ENCODE measurements at places on chromosomes 4 and X.

DNA sequence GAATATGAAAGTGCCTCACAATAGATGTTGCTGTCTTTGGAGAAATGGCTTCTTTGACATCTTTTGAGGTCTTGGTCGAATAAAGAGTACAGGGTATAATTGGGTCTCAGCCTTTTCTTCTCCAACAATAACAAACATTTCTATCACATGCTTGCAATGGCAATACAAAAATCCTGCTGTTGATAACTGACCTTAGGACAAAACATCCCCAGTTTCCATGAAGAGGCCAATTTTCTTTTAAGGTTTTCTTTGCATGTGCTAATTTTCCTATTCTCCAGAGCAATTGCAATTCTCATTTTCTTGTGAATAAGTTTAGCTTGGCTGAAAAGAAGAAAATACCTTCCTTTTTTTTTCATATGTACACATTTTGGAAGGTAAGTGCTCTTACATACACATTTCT lies 130.7 kb upstream of the RPS6KA6 start:
- DNase-seq, result no peak

DNA sequence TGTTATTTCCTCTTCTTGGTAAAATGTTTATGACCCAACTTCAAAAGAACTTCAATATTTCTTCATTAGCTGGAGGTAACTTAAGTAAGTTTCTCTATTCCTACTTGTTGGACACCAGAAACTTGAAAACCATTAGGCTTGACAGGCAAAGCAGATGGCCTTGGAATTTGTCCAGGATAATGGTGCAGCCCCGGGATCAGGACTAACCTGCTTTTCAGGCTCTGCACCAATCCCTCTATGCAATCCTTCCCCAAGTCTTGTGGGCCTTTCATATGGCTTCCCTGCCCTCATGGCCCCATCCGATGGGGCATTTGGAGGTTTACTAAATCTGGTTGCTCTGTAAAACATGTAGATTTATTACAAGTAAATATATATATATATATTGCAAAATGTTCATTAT lies 68.5 kb downstream of the SPINK2 start:
- no peak for DNase-seq

- no peak for DNase-seq
Measured at GRCh38 chr4:69120870-69121269, 24.6 kb downstream of the UGT2B7 start.

GRCh38 chr4:3666263-3666662 lies 99.9 kb upstream of the ADRA2C start:
- DNase-seq, result no peak

GRCh38 chr4:8353912-8354453 lies 84.4 kb downstream of the HTRA3 start:
- no peak for DNase-seq

DNA sequence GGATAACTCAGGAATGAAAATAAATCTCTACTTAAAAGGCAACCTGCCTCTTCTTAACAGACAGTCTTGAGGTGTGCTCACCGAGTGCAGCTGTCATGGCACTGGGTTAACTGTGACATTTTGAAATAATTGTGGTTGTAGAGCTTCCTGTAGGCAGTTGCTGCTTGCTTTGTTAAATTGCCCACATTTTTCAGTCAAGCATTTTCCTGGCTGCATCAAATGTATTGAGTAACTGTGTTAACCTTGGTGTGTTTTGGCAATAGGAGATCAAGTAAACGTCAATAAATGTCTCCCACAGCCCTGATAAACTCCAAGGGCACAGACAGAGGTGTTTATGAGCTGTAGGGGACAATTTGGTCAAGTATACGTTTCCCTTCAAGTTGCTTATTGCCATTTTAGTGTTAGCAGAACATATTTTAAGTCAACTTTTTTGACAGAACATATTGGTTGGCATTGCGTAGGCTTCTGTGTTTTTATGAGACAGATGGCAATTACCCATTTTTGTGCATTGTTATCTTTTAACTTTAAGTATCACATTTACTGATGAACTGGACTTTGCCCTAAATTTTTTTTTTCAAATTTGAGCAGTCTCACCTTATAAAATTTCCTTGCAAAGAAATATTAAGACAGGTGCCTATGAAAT lies 527.4 kb downstream of the C4orf33 start:
- DNase-seq, result no peak

DNA sequence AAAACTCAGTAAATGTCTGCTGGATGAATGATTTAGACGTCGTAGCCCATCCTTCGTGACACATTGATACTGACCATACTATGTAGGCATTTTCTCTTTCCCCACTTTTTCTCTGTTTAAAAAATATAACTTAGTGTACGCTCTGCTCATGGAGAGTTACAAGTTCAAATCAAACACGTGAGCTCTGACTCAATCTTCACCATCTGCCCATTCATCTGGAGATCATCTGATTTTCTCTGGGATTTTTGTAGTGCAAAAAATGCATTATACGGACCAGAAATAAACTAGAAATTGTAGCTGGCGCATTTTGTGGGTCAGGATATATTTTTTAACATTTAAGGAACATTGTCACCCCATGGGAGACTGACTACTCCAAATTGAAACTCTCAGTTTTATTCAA lies 124.7 kb upstream of the FAM9B start:
- no peak for DNase-seq

- DNase-seq, result no peak
Measured at GRCh38 chr4:60757986-60758680, 442.0 kb upstream of the ADGRL3 start.

GRCh38 chr4:53205970-53206369 lies 159.9 kb downstream of the SCFD2 start:
- DNase-seq, result no peak

GRCh38 chr4:89894649-89895550 lies at the start of gene MMRN1:
TSS of gene MMRN1 (plus strand) at chr4:89894854. CDS start at chr4:89894972, 118 bp downstream.
- DNase-seq, result peak; percentile 78

- no peak for DNase-seq
Measured at GRCh38 chr4:98663226-98664006, 5.0 kb upstream of the TSPAN5 start.

DNA sequence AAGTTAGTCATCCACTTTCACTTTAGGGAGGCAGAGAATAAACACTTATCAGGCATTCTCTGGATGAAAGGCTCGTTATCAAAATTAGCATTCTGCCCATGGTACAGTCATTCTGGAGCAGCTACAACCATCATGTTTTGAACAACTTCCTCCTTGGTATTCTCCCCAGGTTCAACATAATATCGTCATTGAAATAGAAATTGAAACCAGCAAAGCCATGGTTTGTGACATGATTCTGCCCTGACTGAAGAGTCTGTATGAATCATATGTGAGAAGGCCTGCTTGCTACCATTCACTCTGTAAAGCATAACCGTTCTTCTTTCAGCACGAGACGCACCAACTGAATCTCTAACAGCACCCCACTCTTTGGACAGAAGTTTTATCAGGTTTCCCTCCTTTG lies 127.5 kb upstream of the RADX start:
- DNase-seq, result no peak

- no peak for DNase-seq
Measured at GRCh38 chr4:167581449-167581965, 347.2 kb upstream of the SPOCK3 start.

DNA sequence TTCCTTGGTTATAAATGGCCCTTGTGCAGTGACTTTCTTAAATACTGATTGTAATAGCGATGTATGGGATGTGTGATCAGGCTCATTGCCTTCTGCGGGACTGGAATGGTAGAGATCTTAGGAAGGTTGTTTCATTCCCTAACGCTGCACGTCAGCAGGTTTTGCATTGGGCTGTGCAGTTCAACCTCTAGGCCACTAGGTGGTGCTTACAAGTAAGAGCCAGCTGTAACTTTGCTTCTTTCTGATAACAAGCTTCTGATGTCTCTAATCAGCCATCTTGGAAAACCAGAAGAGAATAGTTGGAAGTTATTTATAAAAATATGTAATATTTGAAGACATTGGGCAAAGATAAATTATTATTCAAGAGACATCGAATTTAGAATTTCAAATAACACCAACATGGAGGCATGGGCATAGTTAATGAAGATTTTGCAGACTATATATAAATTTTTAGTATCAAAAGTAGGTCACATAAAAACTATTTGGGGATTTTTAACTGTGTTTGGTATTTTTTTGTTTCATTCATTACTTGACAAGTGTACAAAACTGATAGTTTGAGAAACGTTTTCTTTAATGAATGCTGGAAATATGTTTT lies 339.7 kb upstream of the PCDH7 start:
- peak; percentile 17 for DNase-seq

GRCh38 chrX:1323315-1323714 lies 13.3 kb upstream of the IL3RA start:
- no peak for DNase-seq

DNA sequence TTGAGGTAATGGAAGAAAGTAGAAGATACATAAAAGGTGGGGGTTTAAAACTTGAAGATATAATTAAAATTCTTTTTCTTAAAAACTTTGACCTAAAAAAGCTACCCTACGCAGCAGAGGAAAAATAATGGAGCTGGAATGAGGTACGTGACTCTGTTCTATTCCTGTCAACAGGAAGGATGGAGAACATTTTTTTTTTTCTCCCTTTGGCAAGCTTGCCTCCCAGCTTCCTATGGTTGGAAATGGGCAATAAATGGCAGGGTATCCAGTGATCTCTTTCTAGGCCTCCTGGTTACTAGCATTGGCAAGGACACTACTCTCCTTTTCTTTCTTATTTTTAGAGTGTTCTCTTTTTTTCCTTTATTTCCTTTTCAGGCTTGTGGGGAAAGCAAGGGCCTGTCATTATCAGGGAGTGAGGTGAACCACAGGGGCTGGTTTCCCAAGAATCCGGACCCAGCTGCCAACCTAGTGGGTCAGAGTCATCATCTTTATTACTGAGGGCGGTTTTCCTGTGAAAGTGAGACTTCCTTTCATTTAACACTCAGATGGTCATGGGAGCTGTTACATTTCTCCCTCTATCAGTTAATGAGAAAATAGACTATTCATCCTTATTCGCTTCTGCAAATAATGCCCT lies 224.6 kb downstream of the SPRY1 start:
- DNase-seq, result peak; percentile 54

GRCh38 chr4:89263265-89263664 lies 44.3 kb downstream of the GPRIN3 start:
- no peak for DNase-seq

GRCh38 chr4:88616275-88617150 lies 24.2 kb downstream of the HERC3 start:
- no peak for DNase-seq

- no peak for DNase-seq
Measured at GRCh38 chr4:140156529-140157171, 2.7 kb upstream of the MAML3 start.

- no peak for DNase-seq
Measured at GRCh38 chr4:32789026-32789608, 2068.9 kb downstream of the PCDH7 start.

DNA sequence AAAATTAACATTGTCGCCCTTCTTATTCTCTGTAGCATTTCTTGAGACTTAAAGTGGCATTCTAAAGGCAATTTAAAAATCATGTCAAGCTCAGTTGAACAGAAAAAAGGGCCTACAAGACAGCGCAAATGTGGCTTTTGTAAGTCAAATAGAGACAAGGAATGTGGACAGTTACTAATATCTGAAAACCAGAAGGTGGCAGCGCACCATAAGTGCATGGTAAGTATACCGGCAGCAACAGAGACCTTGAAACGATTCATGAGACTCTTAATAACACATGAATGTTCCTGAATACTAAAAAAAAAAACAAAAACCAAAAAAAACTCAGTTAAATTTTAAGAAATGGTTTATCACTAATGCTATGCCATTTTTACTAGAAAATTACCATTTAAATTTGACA lies 82.4 kb upstream of the HPRT1 start:
- peak; percentile 8 for DNase-seq

DNA sequence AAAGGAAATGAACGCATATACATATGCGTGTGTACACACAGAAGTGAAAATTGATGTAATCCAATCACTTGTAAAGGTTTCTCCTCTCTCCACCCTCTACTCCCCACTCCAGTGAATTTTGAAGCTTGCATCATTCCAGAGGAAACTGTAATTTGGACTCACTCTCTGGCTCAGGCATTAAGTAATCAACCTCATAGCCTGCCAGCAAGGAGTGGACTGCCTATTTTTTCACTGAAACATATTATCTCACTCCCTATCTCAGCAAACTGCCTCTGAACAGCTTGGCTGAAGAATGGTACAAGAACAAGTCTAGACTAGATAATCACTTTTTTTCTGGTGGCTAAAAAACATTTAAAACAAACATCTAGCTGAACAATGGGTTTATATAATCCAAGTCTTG lies 124.2 kb downstream of the C4orf51 start:
- peak; percentile 33 for DNase-seq

GRCh38 chrX:46447384-46447783 lies 97.8 kb downstream of the ZNF674 start:
- no peak for DNase-seq

- DNase-seq, result no peak
Measured at GRCh38 chr4:81106150-81106549, 75.6 kb downstream of the BMP3 start.

DNA sequence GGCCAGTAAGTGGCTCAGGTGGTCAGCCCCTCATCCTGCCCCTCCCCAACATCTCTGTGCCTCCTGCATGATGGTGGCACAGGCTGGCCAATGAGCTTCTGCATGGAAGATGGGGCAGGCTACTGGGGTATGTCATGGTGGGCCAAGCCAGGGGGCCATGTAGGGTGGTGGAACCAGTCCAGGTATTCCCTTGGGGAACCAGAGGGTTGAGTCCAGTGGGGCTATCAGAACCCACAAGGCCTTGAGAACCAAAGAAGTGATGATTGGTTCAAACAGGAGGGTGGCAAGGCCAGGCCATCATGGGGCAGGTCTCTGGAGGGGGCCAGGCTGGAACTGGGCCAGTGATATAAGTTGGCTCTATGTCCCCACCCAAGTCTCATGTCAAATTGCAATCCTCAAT lies 18.8 kb upstream of the PPP2R2C start:
- DNase-seq, result no peak

DNA sequence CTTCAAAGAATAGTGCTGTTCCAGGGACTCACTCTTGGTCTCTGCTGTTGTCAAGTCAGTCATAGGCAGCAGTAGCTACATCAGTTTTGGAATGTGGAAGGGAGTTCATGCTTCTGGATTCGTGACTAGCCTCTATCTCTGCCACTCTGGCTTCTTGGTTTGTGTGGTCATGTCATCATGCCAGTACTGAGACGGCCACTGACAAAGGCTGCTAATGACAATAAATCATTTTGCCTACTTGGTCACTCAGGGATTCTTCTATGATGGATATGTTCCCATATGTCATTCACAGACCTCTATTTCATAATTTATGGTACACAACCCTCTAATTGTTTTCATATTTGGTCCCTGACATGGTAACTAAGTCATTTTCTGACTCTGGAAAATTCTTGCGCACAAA lies 450.8 kb upstream of the BOD1L1 start:
- DNase-seq, result no peak

Measured in pulmonary artery endothelial cell (primary cell).